ENCODE measurements at places on chromosomes 6 and 20.

GRCh38 chr6:147169529-147169928, 34.7 kb upstream of the STXBP5 start:
- DNase-seq: no peak

DNA sequence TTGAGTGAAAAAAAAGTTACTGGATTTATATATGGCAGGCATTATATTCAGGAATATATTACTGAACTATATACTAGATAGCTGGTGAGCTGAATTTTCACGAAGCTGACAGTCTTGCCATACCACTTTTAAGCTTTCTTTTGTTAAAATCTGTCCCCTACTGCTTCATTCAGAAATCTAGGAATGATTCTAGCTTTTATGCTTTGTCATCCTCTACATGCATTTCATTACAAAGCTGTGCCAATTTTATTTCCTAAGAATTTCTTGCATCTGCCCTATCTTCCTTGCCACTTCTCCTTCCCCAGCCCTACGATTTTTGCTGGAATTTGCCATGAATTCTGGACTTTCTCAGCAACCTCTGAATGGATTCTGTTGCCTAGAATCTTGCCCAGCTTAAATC, 158.5 kb upstream of the ADGRB3 start:
- DNase-seq: no peak

- no peak for DNase-seq
Observed at GRCh38 chr6:48213076-48213788, 102.2 kb upstream of the PTCHD4 start.

- DNase-seq: no peak
Observed at GRCh38 chr20:32573167-32573851, 11.8 kb downstream of the NOL4L start.

DNA sequence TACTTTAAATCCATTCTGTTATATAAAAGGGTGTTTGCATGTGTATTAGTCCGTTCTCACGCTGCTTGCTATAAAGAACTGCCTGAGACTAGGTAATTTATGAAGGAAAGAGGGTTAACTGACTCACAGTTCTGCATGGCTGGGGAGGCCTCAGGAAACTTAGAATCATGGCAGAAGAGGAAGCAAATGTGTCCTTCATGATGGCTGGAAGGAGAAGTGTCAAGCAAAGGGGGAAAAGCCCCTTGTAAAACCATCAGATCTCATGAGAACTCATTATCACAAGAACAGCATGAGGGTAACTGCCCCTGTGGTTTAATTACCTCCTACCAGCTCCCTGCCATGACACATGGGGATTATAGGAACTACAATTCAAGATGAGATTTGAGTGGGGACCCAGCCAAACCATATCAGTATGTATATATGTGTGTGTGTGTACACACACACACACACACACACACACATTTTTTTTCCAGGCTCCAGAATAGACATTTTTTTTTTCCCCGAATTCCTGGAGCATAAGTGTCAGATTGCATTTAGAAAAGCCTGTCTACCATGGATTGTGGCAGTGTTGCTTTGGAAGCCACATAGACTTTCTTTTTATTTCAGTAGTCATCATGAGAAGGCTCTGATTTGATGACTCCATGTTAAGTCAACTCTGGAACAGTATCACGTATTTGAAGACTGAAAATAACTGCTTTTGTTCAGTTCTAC, 31.5 kb downstream of the KDM1B start:
- DNase-seq: no peak

DNA sequence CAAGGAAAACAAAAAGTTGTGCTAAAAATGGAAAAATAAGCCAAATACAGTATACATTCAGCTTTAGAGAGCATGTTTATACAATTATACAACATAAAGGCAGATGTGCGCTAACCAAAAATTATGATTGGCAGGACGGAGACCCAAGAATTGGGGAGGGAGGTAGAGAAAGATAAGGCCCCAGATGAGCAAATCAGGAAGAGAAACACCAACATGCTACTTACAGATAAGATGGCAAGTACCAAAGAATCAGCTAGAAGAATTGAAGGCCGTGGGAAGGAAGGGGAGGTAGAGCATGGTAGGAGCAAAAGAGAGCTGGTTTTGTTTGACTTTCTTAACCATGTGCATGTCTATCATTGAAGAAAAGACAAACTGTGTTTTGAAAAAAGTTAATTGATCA, 45.4 kb downstream of the PRND start:
- no peak for DNase-seq

DNA sequence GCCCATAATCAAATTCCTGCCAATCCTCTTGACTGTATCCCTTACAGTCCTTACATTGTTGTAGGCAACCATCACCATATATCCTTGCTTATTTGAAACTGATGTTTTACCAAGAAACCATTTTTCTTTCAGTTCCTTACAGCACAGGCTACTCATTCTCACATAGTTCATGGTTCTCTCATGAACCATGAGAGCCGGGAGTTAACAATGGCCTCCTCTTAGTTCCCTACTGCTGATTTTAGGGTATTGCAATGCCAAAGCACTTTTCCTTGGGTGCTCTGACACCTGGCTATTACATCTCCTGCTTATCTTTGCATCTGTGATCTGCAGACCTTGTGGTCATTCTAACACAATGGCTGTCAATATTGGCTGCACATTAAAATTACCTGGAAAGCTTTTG, 133.4 kb downstream of the MYB start:
- DNase-seq: no peak

- DNase-seq: no peak
Observed at GRCh38 chr6:85412911-85413430, 36.9 kb upstream of the NT5E start.

GRCh38 chr6:93423542-93423941, 4.2 kb upstream of the EPHA7 start:
- DNase-seq: no peak
